CD4-positive, alpha-beta T cell treated with Interleukin-10 for 1 hour (primary cell): ENCODE measurements at places on chromosomes 4 and X.

GRCh38 chrX:132876523-132877338, 81.7 kb downstream of the HS6ST2 start:
- DNase-seq: no peak

DNA sequence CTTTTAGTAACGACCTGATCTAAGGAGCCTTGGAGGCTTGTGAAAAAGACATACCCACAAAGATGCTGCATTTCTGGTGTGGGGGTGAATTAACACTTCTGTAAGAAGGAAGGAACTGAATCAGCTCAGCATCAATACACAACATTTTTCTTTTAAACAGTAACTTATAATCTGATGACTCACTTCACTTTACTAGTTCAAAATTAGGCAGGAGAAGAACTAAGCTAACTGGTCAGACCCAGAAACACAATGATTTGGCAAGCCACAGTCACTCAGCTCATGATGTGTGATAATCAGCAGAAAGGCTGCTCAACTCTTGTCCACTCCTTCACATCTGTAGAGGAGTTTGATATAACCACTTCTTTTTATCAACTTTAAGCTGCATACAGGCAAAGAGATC, 4.6 kb downstream of the MMAA start:
- peak; percentile 14 for DNase-seq

- DNase-seq: no peak
These were observed 92.1 kb downstream of the USP9X start for GRCh38 chrX:41177297-41177696.

- DNase-seq: peak; percentile 21
These were observed 569 bp upstream of the FHL1 start for GRCh38 chrX:136146614-136147314.

DNA sequence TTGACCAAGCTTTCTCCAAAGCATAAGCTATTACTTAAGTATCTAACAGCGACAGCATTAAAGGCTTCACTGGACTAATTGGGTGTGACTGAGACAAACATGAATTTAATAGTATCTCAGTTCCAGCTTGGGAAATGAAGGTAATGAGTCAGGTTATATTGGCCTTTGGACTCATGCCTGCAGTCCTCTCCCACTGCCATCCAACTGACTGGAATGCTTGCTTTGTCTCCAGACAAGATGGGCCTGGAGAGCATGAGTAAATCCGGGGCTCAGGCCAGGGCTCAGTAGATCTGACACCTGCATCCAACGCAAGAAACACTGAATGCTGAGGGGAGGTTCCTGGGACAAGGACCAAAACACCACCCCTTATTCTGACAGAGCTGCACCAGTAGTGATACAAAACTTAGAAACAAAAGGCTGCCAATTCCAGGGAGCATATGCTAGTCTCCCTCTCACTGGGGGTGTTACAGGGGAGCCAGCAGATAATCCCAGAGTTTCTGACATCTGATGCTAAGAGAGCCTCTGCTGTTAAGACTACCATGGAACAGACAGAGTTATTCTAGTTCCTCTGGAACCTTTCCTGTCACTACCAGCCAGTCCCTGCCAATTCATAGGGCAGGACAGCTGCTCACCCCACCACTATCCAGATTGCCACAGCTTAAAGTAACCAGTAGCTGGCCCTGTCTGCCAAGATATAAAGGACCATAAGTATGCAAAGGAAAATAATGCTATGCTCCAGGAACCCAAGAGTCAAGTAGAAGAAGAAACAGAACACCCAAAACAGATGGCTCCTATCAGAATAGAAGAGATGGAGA, 293.8 kb downstream of the IQCM start:
- DNase-seq: no peak

DNA sequence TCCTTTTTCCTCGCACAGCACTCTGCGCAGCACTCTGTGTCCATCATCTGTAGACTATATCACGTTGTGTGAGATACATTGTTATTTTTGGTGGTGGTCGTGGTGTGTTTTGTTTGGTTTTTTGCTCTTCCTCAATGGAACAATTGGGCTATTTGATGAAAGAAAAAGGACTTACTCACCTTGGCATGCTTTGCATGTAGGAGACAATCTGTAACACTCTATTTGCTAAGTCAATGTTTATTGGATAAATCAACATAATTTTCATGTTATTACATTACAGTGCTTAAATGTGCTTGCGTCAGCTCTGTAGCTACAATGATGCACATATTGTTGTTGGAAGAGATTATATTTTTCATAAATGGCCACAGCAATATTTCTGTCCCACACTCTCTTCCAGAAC, 12.5 kb upstream of the CD99 start:
- no peak for DNase-seq

DNA sequence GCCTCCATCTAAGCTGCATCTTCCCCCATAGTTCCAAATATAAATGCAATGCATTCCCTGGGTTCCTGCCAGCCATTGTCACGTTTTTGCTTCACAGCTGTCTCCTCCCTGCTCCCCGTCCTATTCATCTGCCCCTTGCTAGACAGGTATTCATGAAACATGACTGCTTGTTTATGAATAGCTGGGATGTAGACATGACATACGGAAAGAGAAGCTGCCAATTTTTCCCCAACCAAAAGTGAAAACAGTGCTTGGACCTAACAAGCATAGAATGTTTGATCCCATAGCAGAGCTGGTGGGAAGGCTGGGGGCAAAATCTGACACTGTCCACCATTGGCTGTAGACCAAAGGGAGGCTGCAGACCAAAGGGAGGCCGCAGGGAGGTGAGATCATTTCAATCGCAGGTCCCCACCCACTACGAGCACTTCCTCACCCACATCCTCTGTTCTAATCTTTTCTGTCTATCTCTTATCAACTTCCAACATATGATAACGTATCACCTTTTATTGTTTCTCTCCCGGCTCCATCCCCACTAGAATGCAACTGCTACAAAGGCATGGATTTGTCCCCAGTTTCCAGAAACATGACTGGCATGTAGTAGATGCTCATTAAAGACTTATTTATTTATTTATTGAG, 8.5 kb upstream of the GYG2 start:
- no peak for DNase-seq

DNA sequence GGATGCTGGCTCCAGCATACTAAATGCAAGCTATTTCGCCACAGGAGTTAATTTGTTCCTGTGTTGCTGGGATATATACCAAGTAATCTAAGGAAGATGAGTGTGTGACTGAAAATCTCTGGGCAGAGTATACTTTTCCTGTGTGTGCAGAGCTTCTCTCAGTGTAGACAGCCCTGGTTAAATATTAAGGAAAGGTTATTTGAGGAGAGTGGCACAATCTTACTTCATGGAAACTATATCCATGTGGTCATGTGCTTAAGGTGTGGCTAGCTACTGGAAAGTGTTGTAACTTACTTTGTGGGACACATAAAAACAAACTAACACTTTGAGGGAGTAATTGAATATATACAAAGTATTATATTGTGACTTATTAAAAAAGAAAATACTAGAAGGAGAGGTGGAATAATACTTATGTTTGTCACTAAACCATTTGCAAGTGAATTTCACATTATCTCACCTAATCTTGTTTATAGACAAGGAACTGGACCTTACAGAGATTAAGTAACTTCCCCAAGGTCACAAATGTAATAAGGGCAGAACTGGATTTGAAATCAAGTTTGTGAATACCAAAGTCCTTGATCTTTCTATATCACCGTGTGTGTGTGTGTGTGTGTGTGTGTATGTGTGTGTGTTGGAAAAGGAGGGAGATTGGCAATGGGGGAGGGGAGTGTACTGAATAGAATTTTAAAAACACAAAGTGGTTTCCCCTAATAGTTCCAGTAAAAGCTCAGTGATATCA, 408.2 kb upstream of the NR3C2 start:
- no peak for DNase-seq

GRCh38 chr4:145719752-145720624, 40.0 kb downstream of the C4orf51 start:
- DNase-seq: no peak

DNA sequence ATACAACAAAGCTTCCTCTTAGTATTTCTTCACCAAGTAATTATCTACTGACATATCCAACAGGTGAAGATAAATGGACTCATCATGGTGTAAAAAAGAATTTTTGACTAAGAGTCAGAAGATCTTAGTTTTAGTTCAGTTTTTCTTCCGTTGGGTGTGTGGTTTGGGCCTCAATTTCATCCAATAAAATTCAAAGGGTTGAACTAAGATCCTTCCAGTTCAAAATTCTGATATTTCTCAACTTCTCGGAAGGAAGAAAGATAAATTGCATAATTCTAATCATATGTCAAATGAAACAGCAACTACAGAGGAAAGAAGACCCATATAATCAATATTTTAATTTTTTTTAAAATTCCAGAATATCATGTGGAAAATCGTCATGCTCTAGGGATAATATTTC, 192.7 kb downstream of the SPRY1 start:
- no peak for DNase-seq

- no peak for DNase-seq
These were observed 402.7 kb upstream of the INTU start for GRCh38 chr4:127229855-127230608.

- DNase-seq: no peak
These were observed 34.1 kb downstream of the NAT8L start for GRCh38 chr4:2093265-2093664.

DNA sequence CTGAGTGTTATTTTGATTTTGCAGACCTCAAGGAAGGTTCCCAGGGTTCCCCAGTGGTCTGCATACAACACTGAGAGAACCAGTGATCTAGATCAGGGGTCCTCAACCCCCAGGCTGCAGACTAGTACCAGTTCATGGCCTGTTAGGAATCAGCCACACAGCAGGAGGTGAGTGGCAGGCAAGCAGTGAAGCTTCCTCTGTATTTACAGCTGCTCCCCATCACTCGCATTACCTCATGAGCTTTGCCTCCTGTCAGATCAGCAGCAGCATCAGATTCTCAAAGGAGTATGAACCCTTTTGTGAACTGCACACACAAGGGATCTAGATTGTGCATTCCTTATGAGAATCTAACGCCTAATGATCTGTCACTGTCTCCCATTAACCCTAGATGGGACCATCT, 28.5 kb downstream of the EDNRA start:
- DNase-seq: no peak
